NCI-H2029 treated with DMSO at 0.1 percent for 48 hours (cell line): ENCODE measurements at places on chromosomes 7 and 10.

- DNase-seq = no peak
These were observed 91.9 kb downstream of the GPAM start for GRCh38 chr10:112091703-112092102.

DNA sequence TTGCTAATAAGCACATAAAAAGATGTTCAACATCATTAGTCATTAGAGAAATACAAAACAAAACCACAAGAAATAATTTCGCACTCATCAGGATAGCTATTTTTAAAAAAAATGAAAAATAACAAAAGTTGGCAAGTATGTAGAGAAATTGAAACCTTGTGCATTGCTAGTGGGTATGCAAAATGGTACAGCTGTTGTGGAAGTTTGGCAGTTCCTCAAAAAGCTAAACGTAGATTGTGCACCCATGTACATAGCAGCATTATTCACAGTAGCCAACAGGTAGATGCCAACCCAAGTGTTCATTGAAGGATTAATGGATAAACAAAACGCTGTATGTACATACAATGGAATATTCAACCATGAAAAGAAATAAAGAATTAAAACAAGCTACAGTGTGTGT, 35.3 kb upstream of the STARD3NL start:
- no peak for DNase-seq

DNA sequence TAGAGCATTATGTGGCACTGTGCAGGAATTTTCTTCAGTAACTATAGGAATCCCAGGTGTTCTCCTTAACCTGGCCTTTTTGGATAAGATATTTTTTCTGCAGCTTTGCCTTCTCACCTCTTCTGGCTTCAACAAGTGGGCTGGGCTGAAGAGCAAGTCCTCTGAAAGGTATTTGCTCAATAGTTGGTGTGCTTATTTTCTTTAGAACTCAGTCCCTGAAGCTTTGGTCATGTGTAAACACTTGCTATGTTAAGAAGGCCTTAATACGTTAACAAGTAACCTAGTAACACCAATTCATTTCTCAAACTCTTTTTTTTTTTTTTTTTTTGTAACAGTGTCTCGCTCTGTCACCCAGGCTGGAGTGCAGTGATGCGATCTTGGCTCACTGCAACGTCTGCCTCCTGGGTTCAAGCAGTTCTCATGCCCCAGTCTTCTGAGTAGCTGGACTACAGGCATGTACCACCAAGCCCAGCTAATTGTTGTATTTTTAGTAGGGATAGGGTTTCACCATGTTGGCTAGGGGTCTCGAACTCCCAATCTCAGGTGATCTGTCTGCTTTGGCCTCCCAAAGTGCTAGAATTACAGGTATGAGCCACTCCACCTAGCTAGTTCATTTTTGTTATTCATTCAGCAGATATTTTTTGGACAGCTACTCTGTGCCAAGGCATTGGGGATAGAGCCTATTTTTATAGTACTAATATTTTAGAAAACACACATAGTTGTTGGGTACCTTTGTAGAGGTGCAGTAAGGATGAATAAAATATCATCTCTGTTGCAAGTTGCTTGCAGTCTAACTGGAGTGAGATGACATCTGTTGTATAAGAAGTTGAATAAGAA, 164.6 kb downstream of the SND1 start:
- no peak for DNase-seq

DNA sequence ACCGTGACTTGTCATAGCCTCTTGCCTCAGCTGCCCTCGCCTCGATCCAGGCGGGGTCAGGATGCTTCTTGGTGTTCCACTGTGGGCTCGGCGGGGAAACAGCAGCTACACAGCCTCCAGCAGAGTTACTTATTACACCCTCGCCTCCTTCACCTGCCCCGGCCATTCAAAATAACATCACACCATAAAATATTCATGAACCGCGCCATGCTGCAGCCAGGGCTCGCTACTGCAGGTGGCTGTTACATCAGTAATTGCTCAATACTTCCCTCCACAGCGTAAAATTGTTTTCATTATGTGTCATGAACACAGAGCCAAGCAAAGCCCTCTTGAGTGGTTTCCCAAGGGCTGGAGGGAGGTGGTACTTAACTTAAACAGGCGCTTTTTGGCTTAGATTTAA, 241.5 kb upstream of the SP8 start:
- DNase-seq = no peak

GRCh38 chr7:119931230-119931824, 341.6 kb upstream of the KCND2 start:
- DNase-seq = no peak

DNA sequence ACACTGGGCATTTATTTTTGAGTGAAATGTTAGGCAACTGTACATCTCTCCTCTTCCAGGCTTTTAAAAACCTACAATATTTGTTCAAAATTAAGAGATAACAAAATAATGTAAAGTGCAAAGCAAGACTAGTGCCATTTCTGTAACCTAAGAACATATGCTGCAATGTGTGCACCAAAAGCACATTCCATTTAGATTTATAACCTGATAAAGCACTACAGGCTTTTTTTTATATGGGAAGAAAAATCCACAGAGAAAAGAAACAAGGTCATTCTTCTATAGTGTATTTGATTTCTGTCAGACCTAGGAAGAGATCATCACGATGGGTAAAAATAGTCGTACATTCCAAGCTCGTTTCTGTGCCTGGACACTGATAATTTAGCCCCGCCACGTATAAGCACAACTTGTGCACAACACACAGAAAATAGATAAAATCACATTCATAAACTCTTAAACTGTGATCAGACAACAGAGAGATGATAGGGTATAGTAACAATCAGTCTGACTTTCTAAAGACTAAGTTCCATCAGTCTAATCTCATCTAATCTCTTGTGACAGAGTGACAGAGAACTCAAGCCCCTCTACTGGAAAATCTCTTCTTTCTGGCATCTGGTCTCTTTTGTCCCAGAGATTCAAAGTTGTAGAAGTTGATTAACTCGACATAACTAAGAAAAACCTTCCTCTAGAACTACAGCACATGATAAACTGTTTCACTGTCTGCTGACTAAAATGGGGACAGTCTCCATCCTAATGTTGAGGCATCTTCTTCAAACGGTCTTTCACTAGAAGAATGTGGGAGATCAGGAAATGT, 6.7 kb downstream of the LAMB1 start:
- no peak for DNase-seq

GRCh38 chr10:119509909-119510451, 32.5 kb downstream of the RGS10 start:
- no peak for DNase-seq

DNA sequence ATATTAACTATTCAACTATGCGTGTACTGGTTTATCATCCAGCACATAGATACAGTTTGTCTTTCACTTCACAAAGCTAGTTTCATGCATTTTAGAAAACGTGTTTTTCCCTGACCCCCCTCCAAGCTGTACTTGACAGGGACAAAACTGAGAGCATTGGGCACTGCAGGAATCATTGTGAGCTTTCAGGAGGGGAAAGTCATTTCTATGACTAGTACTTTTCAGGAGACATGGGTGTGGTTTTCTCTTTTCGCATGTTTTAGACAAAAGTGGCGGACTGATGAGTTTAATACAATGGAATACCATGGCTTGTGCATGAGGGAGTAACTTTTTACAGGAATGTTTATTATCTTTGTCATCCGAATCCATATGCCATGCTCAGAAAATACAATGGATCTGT, 42.7 kb downstream of the NRG3 start:
- no peak for DNase-seq

DNA sequence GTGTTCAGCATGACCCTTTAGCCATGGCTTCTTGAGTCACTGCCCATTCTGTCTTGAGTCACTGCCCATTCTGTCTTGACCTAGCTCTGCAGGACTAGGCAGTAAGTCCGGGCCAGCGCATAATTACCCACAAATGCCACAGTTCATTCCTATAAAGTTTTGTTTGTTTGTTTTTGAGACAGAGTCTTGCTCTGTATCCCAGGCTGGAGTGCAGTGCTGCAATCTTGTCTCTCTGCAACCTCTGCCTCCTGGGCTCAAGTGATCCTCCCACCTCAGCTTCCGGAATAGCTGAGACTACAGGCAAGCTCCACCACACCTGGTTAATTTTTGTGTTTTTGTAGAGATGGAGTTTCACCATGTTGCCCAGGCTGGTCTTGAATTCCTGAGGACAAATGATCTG, 32.7 kb upstream of the TARP start:
- no peak for DNase-seq

DNA sequence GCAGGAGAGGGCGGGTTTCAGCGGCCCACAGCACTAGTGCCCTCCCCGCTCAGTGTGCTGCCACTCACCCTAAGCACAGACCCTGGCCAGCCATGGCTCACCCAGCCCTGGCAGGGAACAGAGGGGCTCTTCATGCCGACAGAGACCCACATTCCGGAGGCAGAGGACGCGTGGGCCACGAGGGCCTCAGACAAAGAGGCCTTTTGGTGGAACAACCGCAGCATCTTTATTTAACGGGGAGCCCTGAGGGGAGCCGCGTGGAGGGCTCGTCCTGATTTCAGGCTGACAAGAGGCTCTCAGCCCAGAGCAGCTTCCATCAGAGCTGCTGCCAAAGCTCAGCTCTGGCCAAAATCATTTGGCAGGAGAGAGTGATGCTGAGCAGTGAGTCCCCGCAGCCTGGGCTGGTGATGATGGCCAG, 127.8 kb downstream of the SH3PXD2A start:
- DNase-seq = no peak

DNA sequence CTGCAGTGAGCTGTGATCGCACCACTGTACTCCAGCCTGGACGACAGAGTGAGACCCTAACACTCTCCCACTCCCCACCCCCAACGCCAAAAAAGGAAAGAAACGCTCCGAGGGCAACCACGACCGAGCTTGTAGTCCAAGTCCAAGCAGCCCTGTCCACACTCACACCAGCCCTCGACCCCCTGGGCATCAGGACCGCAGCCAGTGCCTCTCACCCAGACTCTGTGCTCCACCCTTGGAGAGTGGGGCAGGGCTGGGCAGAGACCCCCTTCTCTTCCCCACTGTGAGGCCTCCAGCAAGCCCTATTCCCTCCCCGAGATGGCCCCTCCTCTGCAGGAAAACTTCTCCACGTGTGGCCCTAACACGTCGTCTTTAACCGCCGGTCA, 82.6 kb downstream of the FOXL3 start:
- DNase-seq = no peak

DNA sequence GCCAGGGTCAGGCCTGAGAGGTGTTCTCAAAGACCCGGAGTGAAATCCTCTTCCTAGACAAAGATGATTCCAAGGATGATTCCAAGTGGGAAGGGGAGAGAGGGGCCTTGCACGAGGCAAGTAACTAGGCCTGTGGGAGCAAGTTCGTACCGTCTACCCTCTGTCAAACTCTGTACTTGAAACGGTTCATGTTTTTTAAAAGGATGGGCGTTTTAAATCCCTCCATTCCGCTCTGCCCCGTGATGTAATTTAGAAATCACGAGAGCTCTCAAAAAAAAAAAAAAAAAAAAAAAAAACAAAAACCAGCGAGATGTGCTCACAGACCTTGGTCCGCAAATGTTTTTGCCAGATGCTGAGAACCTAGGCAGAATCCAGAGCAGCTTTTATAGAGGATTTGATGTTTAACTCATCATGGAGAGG, 114.7 kb upstream of the CARD11 start:
- no peak for DNase-seq

- no peak for DNase-seq
These were observed 15.1 kb downstream of the VCL start for GRCh38 chr10:74013004-74013403.

GRCh38 chr10:3877211-3878000, 92.4 kb upstream of the KLF6 start:
- DNase-seq = no peak

DNA sequence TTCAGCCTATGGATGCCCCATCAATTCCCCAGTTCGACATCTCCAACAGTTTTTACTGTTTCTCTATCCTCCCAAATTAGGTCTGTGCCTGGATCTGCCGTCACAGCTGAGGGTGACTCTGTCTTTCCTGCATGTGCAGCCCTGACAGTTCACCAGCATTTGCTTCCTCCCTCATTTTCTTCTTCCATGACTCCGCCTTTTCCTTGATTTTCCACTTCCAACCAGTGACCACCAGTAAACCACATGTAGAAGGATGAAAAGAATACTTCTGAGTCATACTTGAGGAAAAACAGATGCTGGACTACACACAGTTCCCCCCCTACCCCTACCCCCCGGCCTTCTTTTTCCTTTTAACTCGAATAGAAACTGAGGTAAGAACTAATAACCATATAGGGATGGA, 311.8 kb upstream of the POM121L12 start:
- no peak for DNase-seq
